ENCODE measurements at places on chromosomes 7 and 10.

DNA sequence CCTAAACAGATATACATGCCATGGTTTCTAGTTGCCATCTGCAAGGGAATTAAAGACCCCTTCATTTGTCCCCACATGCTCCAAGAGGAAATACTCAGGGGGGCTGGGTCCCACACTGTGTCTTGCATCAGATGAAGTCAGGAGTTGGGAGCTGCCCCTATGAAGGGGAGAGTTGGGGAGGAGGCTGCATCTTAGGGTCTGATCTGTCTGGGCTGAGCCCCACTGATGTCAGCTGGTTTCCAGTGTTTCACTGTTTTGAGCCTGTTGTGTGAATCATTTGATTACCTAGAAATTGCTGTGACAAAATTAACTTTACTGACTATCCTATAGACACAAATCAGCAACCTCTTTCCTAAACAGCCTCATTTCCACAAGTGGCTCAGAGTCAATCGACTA lies 4.9 kb upstream of the ADCY1 start:
- DNase-seq, result no peak

DNA sequence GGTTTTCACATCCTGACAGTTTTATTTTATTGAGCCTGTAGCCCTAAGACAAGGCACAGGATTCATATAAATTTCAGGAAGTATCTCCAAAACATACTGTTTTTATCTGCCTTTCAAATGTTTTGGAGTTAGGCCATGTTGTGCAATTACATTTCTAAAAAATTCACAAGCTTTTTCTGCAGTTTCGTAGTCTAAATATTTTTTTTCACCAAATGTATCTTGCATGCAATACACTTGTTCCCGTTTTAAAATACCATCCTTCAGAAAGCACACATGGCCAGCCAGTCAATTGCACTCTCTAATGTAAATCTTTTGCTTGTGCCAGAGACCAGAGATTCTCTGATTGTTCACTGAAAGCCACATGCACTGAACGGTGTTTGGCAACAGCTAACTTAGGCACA lies 161.5 kb upstream of the PRKCQ start:
- no peak for DNase-seq

DNA sequence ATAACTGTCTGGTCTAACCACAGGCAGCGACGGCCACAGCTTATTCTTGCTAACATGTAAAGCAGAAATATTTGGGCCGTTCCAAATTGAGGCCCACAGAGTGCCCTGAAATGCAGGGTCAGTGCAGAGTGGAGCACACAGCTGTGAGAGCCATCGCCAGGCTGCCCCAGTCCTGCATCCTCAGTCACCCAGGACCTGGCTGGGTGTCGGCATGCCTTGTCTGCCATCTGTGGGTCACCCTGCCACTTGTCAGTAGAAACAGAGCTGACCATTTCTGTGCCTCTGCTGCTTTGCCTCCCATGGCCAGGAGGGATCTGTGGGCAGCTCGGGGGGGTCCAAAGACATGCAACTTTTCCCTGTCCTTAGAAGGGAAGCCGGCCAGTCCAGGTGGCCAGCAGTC lies 57.3 kb upstream of the BTBD16 start:
- DNase-seq, result no peak

GRCh38 chr7:46811529-46811928 lies 770.4 kb downstream of the TNS3 start:
- DNase-seq, result no peak

GRCh38 chr7:25665903-25666670 lies 437.8 kb upstream of the NPVF start:
- DNase-seq, result no peak

- DNase-seq, result peak; percentile 11
These were observed 32.6 kb upstream of the HERPUD2 start for GRCh38 chr7:35727571-35727970.

- no peak for DNase-seq
These were observed 62.4 kb upstream of the ANTXRL start for GRCh38 chr10:46224414-46224682.

DNA sequence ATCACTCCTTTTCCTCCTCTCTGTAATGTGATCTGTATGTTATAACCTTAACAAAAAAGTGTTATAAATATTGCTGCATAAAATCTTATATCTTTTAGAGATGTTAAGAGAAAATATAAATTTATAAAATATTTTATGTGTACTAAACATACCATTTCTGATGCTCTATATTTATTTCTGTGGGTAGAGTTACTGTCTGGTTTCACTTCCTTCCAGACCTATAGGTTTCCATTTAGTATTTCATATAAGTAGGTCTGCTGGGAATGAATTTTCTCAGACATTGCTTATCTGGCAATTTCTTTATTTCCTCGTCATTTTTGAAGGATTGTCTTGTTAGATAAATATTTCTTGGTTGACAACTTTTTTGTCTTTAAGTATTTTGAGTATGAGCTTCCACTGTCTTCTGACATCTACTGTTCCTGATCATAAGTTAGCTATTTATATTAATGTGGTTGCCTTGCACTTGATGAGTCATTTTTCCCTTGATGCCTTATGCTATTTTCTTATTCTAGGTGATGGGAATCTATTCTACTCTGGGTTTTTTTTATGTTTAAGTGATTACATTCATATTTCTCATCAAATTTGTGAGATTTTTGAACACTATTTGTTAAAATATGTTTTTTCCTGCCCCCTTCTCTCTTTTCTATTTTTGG lies 11.2 kb upstream of the THSD7A start:
- no peak for DNase-seq

- no peak for DNase-seq
These were observed 263.6 kb upstream of the AUTS2 start for GRCh38 chr7:69334701-69335100.

- DNase-seq, result no peak
These were observed 700.7 kb downstream of the AUTS2 start for GRCh38 chr7:70298780-70299471.

- DNase-seq, result no peak
These were observed 98.6 kb downstream of the ELMO1 start for GRCh38 chr7:37349979-37350590.

DNA sequence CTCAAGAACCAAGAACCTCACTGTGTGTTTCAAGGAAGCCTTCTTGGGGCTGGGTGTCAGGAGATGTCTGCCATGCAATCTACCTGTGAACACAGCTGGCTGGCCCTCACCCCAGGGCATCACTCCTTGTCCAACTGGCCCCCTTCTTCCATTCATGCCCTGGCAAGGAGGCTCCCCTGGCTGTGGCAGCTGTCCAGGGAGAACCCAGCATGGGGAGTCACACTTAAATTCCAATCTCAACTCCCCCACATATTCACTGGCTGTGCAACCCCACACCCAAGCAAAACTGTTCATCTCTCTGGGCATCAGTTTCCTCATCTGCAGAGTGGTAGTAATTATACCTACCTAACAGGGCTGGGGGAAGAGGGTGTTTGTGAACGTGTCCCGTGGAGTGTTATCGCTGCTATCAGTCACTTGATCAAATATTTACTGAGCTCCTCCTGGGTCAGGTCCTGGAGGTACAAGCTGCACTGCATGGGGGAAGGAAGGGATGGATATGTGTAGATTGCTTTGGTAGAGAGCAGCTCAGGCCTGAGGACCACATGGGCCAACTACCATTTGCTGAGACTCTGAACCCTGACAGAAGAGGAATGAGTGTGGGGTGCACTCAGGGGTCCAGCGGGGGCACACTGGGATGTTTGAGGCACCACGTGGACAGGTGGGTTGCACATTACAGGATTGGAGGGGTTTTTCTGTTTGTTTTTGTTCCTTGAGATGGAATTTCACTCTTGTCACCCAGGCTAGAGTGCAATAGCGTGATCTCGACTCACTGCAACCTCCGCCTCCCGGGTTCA lies 2.1 kb upstream of the GPRIN2 start:
- DNase-seq, result no peak

GRCh38 chr10:110531687-110532086 lies 34.0 kb downstream of the DUSP5 start:
- no peak for DNase-seq

DNA sequence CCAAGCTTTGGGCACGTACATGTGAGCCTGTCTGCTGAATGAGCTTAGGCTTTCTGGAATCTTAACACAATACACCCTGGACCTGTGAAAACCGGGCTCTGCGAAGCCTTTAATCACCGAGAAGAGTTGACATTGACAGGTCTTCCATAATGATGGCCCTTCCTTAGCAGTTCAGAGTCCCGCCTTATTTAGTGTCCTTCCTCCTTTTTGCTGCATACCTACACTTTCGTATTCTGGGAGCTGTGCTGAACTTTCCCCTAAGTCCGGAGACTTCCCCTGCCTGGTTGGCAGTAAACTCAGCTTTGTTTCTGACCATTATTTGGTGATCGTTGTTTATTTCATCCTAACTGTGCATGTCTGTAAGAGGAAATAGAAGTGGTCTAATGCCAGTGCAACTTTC lies 212.0 kb downstream of the CAMK1D start:
- DNase-seq, result no peak

- no peak for DNase-seq
These were observed 61.2 kb downstream of the PRKAR2B start for GRCh38 chr7:107105591-107106245.

GRCh38 chr7:127962589-127963361 lies 68.5 kb downstream of the LRRC4 start:
- DNase-seq, result no peak

DNA sequence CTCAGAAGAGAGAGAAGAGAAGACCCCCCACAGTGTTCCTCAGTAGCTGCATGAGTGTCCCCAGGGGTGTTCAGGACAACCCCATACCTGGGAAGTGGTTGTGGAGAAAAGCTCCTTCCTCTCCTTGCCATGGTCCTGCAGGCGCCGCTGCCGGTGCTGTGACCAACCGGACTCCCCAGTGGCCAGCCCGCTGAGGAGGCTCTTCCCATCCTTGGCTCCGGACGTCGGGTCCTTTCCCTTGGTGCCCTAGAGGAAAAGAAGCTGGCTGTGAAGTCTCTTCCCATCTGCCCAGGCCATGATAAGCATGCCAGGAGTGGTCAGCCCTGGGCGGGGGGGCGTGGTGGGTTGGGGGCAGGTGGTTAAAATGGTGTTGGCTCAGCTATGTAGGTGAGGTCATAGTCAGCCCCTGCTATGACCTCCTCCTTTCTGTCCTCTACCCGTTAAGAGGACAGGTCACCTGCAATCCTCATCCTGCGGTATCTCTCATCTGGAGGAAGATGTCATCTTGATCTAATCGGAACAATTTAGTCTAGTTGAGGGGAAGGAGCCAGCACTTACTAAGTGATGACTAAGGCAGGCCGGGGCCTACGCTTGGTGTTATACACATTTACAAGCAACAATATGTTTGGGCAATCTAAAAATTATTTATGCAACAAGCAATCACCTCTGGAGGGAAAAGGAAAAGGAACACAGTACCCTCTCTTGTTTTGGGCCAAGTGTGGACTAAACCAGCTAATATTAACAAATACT lies 13.2 kb downstream of the WDR91 start:
- DNase-seq, result no peak

DNA sequence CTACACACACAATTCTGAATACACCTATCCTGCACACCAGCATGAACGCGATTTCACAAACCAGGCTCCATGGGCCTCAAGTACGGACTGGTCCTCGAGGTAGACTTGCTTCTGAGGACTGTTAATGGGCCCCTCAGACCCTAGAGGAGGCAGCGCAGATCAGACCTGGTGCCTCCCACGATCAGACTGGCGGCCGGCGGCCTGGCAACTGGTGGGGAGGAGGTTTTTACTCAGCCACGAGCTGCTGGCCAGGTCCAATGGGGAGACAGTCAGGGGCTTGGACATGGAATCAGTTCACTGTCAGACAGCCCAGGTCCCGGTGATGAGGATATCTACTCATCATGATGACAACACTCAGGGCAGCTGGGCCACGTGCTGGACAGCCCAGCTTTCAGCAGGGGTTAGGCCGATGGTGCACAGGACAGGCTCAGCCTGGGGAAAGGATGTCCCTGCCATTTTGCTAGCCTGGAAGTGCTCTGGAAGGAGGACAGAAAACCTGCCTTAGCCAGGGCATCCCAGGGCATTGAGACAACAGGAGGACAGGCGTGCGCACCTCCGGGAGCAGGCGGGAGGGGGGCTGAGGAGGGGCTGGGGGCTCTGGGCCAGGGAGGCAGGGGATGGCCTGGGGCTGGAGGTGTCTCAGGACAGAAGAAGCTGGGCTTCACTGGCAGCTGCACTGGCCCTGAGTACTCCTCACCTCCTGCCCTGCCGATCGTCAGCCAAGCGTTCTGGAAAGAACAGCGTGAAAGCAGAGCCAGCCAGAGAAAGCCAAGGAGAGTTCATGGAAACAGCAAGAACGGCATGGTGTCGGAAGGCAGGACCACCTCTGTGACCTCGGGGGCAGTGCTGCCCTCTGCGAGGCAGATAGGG lies 48.0 kb upstream of the RASGEF1A start:
- DNase-seq, result no peak

DNA sequence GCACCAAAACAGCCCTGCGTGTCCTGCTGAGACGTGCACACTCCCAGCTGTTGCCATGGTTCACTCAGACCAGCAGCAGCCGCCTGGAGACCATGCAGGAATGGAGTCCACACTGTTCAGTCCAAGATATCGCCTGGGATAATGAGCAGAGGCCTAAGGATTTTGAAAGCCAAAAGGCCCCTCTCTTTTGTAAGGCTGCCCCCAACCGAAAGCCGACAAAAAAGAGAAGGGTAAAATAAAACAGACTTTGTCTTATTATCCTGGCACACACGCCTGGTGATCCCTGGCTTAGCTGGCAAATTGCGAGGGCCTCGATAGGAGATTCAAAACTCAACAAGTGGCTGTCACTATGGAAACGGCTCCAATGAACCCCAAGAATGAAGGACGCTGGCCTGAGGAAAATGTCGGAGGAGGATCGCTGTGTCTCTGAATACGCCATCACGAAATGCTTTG lies 263.6 kb downstream of the SKIDA1 start:
- no peak for DNase-seq

- no peak for DNase-seq
These were observed 78.4 kb downstream of the DGKI start for GRCh38 chr7:137768366-137768765.

DNA sequence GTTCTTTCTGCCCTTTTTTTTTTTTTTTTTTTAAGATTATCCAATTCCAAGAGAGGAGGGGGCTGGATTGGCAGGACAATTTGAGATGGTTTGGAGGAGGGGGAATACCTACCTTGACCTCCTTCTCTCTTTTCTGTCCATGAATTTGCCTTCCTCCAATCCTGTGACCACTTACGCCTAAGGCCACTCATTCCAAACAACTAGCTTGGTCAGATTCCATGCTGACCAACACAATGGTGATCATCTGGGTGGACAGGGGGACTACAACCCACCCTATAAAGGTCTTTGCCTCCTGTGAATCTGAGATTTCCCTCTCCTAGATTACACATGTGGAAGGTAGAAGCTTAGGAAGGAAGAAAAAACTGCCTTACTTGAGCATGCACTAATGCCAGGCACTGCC lies 2.3 kb upstream of the LDB1 start:
- DNase-seq, result no peak

DNA sequence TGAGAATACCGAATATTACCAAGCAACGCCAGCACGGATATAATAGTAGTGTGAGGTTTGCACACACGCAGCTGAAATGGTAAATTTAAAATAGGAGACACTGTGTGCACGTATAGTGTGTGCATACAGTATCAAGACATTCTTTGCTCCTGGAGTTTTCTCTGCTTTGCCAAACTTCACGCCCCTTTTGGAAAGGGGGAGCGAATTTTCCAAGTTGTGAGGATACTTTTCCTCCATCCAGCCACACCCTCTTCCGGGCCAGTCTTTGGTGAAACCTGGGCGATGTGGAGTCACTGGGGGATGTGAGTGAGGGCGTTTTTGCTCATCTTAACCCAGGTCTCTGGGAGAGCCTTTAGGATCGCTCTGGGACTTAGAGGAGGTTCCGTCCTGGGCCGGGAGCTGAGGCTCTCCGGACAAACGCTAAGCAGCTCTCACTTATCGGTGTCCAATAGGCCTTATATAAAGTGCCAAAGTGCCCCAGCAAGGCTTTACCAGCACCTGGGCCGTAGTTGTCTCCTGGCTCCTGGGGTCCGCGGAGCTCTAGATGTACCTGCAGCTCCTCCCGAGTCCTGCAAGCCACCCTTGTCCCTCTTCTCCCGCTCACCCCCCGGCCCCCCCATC lies 160.0 kb upstream of the MKI67 start:
- no peak for DNase-seq

Measured in germinal center (tissue), 1 donor.